Prostate gland (tissue), 2 donors: ENCODE measurements at places on chromosomes 2 and 18.

- no peak for DNase-seq
These were observed 117.4 kb downstream of the FAM210A start for GRCh38 chr18:13608791-13609532.

GRCh38 chr2:11409572-11409959 is 56.4 kb downstream of the E2F6 start:
- no peak for DNase-seq

- no peak for DNase-seq
These were observed 42.1 kb downstream of the TMEM37 start for GRCh38 chr2:119473621-119474370.

DNA sequence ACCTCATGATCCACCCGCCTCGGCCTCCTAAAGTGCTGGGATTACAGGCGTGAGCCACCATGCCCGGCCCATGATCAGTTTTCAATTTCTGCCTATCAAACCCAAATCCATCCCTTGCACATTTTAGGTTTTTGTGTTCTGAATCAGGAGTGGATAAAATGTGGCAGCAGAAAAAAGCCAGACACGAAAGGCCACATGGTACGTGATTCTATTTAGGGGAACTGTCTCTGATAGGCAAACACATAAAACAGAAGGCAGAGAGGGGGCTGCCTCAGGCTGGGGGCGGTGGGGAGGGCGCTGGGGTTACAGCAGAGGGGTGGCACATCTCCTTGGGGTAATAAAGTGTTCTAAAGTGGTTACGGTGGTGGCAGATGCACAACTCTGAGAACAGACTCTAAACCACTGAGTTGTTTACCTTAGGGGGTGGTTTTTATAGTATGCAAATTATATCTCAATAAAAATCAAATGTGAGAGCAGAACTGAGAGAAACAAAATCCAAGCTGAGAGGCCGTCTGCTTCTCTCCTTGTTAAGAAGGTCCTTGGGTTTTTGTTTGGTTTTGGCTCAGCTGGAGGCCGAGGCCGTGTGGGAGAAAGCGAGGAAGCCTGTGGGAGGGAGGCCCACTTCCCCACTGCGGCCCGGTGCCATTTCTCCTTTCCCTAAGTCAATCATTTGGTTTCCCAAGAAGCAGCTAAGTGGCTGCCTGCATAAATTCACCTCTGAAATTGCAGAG is 78.0 kb downstream of the SOWAHC start:
- DNase-seq: no peak
